HCT116 (cell line): ENCODE measurements at places on chromosomes 3 and 15. TPM values are rescaled to one million over a fixed set of nuclear protein-coding genes. Genes with fewer than 3 reads are reported as not detected.
A peak's percentile ranks its signal among the peaks of the same experiment; 100 is the strongest.

- no peak within 1 kb of the TSS for H3K27ac ChIP-seq
- H3K36me3 ChIP-seq, result no peaks in the 10 kb centered on the region
- H3K4me3 ChIP-seq, result peak within 1 kb of the TSS; percentile 60
- no peak for DNase-seq
- peaks cover 5% of the 10 kb centered on the region for H3K4me1 ChIP-seq
Observed at GRCh38 chr3:64687781-64688604, at the start of gene ADAMTS9. ADAMTS9 (minus strand) TSS chr3:64688000; CDS start chr3:64687657, 343 bp downstream.

- no peak overlapping the region for H3K27ac ChIP-seq
- peaks cover 10% of the 10 kb centered on the region; the same call in 1 of the 2 replicates for H3K27me3 ChIP-seq
- no peak overlapping the region for H3K4me3 ChIP-seq
- H3K36me3 ChIP-seq, result no peaks in the 10 kb centered on the region
- H3K4me1 ChIP-seq, result peaks cover 4% of the 10 kb centered on the region; the same call in 1 of the 2 replicates
- DNase-seq, result no peak
Observed at GRCh38 chr3:183527428-183528379, 27.8 kb downstream of the KLHL6 start.

- no peak overlapping the region for H3K27ac ChIP-seq
- H3K27me3 ChIP-seq, result no peaks in the 10 kb centered on the region; the same call in 1 of the 2 replicates
- no peaks in the 10 kb centered on the region for H3K36me3 ChIP-seq
- DNase-seq, result no peak
- no peak overlapping the region for H3K4me3 ChIP-seq
Observed at GRCh38 chr3:86993704-86994103, 2.8 kb upstream of the VGLL3 start.

Gene PRICKLE2
- total RNA-seq, result 0.05 TPM

DNA sequence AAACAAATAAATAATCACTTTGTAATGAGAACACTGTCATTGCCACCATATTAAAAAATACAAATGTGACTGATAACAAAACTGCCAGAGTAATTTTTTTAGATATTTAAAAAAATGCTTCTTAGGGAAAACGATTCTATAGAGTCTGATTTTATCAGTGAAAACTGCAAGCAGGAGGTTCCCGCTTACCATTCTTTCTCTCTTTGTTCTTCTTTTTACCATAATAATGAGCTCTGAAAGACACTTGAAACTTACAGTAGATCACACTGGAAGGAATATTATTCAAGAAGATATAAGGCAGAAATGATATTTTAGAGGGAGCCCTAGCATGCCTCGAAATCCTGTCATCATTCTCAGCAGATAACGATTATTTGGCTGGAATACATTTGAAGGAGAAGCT, 701.3 kb downstream of the ROBO1 start:
- H3K36me3 ChIP-seq, result no peaks in the 10 kb centered on the region
- H3K4me3 ChIP-seq, result no peak overlapping the region
- no peaks in the 10 kb centered on the region for H3K4me1 ChIP-seq
- H3K27ac ChIP-seq, result no peak overlapping the region
- DNase-seq, result no peak

GRCh38 chr3:72380711-72381493, 467.3 kb downstream of the SHQ1 start:
- no peaks in the 10 kb centered on the region for H3K27me3 ChIP-seq
- no peak for DNase-seq
- peaks cover 4% of the 10 kb centered on the region; the same call in 1 of the 2 replicates for H3K4me1 ChIP-seq
- peaks cover 3% of the 10 kb centered on the region; the same call in 1 of the 2 replicates for H3K36me3 ChIP-seq

- no peak for DNase-seq
- no peaks in the 10 kb centered on the region for H3K27me3 ChIP-seq
- no peaks in the 10 kb centered on the region for H3K36me3 ChIP-seq
- H3K27ac ChIP-seq, result no peak overlapping the region
Observed at GRCh38 chr3:29759411-29760225, 478.7 kb downstream of the RBMS3 start.

GRCh38 chr3:139764069-139764905, 86.5 kb upstream of the NMNAT3 start:
- H3K27me3 ChIP-seq, result 0 out of 2 replicates have a peak, but pooled peaks cover under 1% of the 10 kb centered on the region
- H3K36me3 ChIP-seq, result no peaks in the 10 kb centered on the region
- no peak overlapping the region for H3K4me3 ChIP-seq
- no peak overlapping the region for H3K27ac ChIP-seq
- H3K4me1 ChIP-seq, result no peaks in the 10 kb centered on the region
- no peak for DNase-seq

DNA sequence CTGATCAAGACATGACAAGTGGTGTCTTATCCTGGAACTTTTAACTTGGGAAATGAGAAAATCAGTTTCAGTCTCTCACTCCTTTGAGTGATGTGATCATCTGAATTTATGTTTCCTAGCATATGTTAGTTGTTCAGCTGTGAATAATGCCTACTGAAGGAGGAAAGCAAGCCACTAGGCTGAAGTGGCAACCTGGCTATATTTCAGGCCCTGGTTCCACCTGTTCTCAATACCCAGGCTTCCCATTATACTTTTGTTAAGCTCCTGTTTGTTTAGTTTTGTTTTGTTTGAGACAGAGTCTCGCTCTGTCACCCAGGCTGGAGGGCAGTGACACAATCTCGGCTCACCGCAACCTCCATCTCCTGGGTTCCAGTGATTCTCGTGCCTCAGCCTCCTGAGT, 243.8 kb downstream of the ALCAM start:
- H3K4me1 ChIP-seq, result peaks cover 13% of the 10 kb centered on the region
- H3K27ac ChIP-seq, result no peak overlapping the region
- H3K4me3 ChIP-seq, result no peak overlapping the region
- H3K36me3 ChIP-seq, result no peaks in the 10 kb centered on the region
- no peaks in the 10 kb centered on the region for H3K27me3 ChIP-seq

Gene ST3GAL6
- total RNA-seq, result 10.6 TPM

GRCh38 chr15:85571780-85572179, 191.4 kb downstream of the AKAP13 start:
- no peak overlapping the region for H3K27ac ChIP-seq
- H3K36me3 ChIP-seq, result no peaks in the 10 kb centered on the region
- H3K27me3 ChIP-seq, result no peaks in the 10 kb centered on the region
- no peak overlapping the region for H3K4me3 ChIP-seq

- peaks cover 20% of the 10 kb centered on the region for H3K27me3 ChIP-seq
- no peak for DNase-seq
- H3K4me1 ChIP-seq, result no peaks in the 10 kb centered on the region
Observed at GRCh38 chr3:143291836-143292447, 172.4 kb downstream of the CHST2 start.

- H3K27ac ChIP-seq, result no peak overlapping the region
- no peaks in the 10 kb centered on the region for H3K4me1 ChIP-seq
- DNase-seq, result peak; percentile 51
- peaks cover 74% of the 10 kb centered on the region for H3K27me3 ChIP-seq
- H3K4me3 ChIP-seq, result no peak overlapping the region
- no peaks in the 10 kb centered on the region for H3K36me3 ChIP-seq
Observed at GRCh38 chr15:91302588-91303439, 202.8 kb downstream of the SV2B start.

Gene WDR53
- 14.8 TPM for total RNA-seq

DNA sequence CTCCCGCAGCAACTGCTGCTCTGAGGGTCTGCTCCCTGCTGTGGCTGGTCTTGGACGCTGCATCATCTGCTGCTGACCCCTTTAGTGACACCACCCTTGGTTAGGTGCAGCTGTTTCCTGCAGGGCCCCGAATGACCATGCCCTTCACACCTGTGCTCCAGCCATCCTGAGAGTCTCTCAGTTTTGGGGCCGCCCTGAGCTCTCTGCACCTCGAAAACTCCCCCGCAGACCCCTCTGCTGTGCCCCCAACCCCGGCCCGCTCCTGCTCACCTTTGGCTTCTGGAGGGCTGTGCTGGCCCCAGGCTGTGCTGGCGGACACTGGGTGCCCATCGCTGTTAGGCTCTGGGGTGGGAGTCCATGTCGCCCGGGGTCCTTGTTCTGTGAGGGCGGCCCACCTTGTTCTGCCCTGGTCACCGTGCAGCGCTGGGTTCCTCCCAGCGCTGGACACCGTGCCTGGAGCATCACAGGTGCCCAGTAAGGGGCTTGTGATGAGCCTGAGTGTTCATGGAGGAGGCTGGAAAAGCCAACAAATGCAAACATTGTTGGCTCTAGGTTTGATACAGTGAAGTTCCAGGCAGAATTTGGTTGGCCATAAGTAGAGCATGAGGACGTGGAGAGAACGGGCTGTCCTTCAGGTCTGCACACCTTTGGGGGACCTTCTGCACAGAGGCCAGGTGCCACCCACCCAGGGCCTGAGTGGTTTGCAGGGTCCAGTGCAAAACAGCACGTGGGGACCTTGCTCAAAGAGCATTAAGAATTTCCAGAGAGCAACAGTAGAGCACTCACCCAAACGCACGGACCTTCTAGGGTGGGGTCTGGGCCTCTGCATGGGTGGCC, 12.3 kb downstream of the ABTB1 start:
- H3K4me1 ChIP-seq, result peaks cover 7% of the 10 kb centered on the region
- H3K27ac ChIP-seq, result no peak overlapping the region
- DNase-seq, result no peak
- no peak overlapping the region for H3K4me3 ChIP-seq
- no peaks in the 10 kb centered on the region for H3K27me3 ChIP-seq

- H3K4me3 ChIP-seq, result no peak overlapping the region
- H3K4me1 ChIP-seq, result peaks cover 32% of the 10 kb centered on the region
- no peaks in the 10 kb centered on the region for H3K27me3 ChIP-seq
- no peak overlapping the region for H3K27ac ChIP-seq
- H3K36me3 ChIP-seq, result no peaks in the 10 kb centered on the region
Observed at GRCh38 chr15:98731712-98732450, 83.5 kb downstream of the IGF1R start.

GRCh38 chr3:137204409-137204808, 246.6 kb downstream of the IL20RB start:
- H3K4me1 ChIP-seq, result no peaks in the 10 kb centered on the region
- H3K36me3 ChIP-seq, result no peaks in the 10 kb centered on the region
- H3K27ac ChIP-seq, result no peak overlapping the region

- H3K4me3 ChIP-seq, result no peak overlapping the region
- H3K27ac ChIP-seq, result no peak overlapping the region
Observed at GRCh38 chr3:129435367-129435766, 4.4 kb downstream of the MBD4 start.

Gene ZDHHC19
- total RNA-seq, result not detected

DNA sequence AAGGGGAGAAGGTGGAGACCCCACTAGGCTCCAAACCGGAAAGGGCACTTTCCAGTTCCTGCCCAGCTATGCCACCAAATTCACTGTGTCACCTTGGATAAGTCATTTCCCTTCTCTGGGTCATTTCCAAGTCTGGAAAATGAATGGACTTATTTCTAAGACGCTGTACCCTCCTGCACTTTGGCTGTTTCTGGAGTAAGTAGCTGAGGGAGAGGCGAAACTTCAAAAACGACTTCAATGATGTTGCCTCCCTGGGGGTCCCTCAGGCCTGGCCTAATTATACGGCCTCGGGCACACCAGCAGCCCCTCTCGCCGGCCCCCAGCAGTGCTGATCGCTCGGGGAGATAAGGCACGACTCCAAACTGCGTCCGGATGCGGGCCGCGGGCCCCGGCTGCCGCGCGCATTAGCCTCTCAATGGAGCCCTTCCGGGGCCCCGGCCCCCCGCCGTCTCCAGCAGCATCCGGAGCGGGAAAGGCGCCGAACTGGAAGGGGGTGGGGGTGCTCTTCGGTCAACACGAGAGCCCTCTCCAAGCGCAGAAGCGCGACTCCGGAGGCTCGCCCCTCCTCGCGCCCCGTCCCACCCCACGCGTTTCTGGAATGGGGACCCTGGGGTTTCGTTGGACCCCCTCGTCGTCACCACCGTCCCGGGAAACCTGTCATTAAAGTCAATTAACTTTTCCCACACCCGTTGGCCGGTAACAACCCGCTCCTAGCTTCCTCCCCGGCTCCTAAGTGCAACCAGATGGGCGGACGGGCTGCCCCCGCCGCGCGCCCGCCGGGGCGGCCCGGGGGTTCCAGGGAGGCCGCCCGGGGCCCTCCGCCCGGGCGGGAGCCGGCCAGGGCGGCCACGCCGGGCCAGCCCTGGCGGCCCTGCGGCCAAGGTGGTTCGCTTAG, 4.8 kb downstream of the HES1 start:
- peak overlapping the region; percentile 91 for H3K27ac ChIP-seq
- no peaks in the 10 kb centered on the region for H3K36me3 ChIP-seq
- H3K4me3 ChIP-seq, result peak overlapping the region; percentile 55
- DNase-seq, result no peak
- peaks cover 56% of the 10 kb centered on the region for H3K4me1 ChIP-seq

Gene GOLGA6B
- 0.10 TPM for total RNA-seq

Gene UBA7
- 2.6 TPM for total RNA-seq

Gene CCDC71
- total RNA-seq, result 32.8 TPM

- no peak overlapping the region for H3K4me3 ChIP-seq
- DNase-seq, result no peak
- no peaks in the 10 kb centered on the region for H3K36me3 ChIP-seq
- peaks cover 26% of the 10 kb centered on the region for H3K4me1 ChIP-seq
- H3K27me3 ChIP-seq, result no peaks in the 10 kb centered on the region
Observed at GRCh38 chr3:31039145-31039544, 144.7 kb upstream of the GADL1 start.

DNA sequence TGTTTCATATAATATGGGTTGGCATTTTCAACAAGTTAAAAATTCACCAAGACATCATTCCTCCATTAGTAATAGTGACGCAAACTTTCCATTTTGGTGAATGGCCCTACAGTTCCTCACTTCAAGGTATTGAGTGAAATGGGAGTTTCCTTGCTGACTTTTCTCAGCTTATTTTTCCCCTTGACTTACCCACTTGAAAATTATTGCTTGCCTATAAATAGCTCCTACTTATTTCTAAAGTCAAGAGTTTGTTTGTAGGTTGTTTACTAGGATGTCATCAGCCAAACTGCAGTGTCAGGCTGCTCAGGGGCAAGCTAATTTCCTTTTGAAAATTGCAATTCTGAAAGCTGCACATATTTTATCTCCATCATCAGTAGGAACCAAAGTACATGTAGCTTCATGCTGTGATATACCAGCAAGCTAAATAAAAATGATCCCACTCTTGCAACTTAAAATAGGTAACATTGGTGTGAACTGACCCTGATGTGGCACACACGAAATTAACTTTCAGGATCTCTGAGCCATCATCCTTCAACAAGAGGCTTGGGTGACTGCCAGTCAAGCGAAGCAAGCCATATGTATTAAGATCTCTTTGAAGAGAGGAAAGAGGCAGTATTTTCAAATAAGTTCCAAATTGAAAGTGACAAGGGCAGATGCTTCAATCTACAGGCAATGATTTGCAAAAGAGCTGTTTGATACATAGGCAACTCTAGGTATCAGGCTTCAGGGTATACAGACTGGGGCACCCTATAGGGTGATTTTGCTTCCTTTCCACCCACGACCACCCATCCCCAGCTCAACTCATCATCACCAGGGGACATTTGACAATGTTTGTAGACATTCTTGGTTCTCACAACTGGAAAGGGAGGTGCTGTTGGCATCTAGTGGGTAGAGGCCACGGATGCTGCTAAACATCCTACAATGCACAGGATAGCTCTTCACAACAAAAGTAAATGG, 66.8 kb upstream of the RASGRP1 start:
- H3K4me3 ChIP-seq, result no peak overlapping the region
- no peak for DNase-seq
- no peaks in the 10 kb centered on the region for H3K36me3 ChIP-seq
- no peak overlapping the region for H3K27ac ChIP-seq
- H3K27me3 ChIP-seq, result 0 out of 2 replicates have a peak, but pooled peaks cover 5% of the 10 kb centered on the region
